ENCODE measurements at places on chromosomes 1 and 21.

DNA sequence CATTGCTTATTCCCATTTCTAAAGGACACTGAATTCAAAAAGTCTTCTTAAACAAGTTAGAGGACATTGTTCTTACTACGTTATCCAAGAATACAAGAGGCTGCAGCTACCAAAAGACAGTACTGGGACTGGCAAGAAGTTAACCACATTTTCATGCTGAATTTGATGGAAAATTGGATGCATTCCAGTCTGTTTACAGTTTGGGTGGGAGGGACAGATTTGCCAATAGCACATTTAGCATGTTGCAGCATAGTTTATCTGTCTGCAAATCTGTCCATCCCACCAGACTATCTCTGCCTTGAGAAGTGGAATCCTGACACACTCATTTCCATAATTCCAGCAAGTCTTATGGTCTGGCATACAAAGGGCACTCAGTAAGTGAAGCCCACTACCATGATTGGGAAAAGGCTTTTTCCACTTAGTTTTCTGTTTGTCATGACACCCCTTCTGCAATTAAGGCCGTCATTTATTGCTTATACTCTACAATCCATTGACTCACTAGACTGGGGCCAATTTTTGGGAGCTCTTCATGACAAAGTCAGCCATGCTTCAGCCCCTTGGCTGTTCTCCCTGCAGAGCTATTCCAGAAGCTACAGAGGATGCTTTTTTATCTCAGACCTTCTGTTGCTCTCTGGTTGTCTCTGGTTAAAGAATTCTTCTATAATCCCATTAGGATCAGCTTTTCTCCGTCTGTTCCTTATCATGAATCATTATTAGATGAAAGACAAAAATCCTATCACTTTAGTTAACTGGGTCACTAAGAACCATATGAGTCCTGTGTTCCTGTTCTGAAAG lies 355.8 kb upstream of the PTBP2 start:
- no peak for DNase-seq

DNA sequence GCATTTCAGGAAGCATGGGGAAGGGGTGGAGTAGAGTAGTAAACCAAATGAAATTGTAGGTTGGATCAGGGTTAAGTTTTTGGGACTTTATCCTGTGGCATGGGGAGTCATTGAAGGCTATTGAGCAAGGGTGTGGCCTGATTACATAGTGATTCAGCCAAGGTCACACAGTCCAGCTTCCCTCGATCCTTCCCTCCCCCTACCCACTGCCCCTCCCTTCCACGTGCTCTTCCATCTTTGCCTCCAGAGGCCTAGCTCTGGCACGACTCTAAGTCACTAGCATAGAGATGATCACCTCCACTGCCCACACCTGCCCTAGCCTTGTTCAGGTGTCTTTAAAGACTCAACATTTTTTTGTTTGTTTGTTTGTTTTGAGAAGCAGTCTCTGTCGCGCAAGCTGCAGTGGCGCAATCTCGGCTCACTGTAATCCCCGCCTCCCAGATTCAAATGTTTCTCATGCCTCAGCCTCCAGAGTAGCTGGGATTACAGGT lies 37.2 kb upstream of the SLC9A1 start:
- DNase-seq: no peak

GRCh38 chr21:34574601-34575529 lies 40.0 kb downstream of the RCAN1 start:
- no peak for DNase-seq

- no peak for DNase-seq
These were observed 119.6 kb downstream of the ADGRL2 start for GRCh38 chr1:81920245-81920740.

DNA sequence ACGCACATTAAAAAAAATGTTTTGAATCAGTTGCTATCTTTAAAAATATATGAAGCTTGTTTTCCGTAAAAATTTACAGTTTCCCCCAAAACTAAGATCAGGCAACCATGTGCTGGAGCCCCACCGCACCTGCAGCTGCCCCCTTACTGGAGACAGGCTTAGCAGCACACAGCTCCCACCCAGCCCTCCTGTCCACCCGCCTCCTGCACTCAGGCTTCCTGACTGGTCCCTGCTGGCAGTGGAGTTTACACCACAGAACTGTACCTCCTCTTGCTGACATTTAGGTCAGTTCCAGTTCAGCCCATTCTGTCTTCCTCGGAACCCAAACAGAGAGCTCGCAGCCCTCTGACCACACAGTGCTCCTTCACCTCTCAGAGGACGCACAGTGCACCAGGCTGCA lies 2.1 kb downstream of the GPR161 start:
- no peak for DNase-seq

- no peak for DNase-seq
These were observed 2.5 kb downstream of the ADCY10 start for GRCh38 chr1:167911413-167911812.

DNA sequence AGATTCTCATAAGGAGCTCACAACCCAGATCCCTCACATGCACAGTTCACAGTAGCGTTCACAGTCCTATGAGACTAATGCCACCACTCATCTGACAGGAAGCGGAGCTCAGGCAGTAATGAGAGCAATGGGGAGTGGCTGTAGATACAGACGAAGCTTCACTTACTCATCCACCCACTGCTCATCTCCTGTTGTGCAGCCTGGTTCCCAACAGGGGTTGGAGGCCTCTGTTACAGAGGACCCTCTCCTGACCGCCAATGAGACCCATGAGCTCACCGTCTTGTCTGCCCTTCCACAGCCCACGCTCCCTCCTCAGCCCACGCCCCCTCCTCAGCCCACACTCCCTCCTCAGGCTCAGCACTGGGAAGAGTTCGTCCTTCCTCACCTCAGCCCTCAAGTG lies 39.6 kb downstream of the RSPH1 start:
- DNase-seq: no peak

- no peak for DNase-seq
These were observed 120.3 kb downstream of the PPIAL4G start for GRCh38 chr1:148362626-148363438.

- DNase-seq: no peak
These were observed 34.2 kb downstream of the SERINC2 start for GRCh38 chr1:31447210-31447609.

GRCh38 chr21:36776981-36777617 lies 78.2 kb downstream of the SIM2 start:
- no peak for DNase-seq

- DNase-seq: no peak
These were observed 35.2 kb downstream of the SPEN start for GRCh38 chr1:15882665-15883064.

DNA sequence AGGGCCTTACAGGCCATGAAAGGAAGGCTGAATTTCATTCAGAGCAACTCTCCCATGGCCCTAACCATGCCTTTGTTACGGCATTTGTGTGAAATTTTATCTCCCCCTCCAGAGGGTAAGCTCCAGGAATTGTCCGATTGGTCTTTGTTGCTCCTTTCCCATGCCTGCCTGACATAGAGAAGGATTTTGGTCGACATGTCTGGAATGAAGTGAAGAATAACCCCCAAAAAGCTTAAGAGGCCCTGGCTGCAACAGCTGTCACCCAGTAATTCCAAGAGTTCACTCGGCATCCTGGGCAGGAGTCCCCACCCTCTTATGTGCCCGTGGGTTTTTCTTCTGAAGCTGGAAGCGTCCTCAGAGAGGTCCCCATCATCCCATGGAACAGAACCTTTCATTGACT lies 20.6 kb downstream of the CDA start:
- DNase-seq: no peak

- no peak for DNase-seq
These were observed 351.0 kb downstream of the PDE4B start for GRCh38 chr1:66143651-66144050.

DNA sequence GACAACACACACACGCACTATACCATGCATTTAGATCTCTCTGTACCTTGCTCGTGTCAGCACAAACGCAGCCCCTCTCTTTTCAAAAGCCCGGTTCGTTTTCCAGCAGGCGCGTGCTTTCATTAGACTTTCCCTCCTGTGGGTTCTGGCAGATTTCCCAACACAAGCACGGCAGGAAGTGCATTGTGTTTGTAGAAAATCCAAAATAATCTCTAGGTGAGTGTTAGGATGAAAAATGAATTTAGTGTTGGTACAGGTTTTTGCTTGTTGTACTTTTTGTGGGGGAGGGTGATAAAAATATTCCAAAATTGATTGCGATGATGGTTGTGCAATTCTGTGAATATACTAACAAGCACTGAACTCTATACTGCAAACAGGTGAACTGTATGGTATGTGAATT lies 54.1 kb upstream of the POFUT2 start:
- DNase-seq: no peak

GRCh38 chr21:17514124-17514845 lies 1.4 kb downstream of the CXADR start:
- no peak for DNase-seq

DNA sequence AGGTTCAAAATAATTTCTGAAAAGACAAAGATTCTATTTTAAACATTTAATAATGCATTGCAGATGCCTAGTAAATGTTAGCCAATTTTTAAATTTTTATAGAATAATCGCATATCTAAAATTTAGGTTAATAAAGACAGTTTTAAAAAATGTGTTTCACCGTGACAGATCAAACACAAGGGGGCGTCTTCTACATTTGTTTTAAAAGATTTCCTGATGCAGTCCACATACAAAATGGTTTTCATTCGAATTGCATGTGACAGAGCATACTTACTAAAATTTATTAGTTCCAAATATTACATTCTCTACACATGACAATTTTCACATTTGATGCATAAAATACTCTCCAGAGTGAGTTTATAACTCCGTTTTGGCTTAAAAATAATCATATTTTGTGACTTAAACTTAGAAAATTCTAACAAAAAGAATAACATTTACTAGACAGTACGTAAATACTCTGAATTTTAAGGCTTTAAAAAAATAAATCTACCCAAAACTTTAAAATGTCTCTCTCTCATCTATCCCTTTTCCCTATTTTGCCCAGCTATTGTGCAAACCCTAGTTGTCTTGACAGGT lies 75.5 kb downstream of the ADAMTS1 start:
- DNase-seq: no peak

- DNase-seq: no peak
These were observed 83.7 kb downstream of the DPYD start for GRCh38 chr1:97837161-97837560.

DNA sequence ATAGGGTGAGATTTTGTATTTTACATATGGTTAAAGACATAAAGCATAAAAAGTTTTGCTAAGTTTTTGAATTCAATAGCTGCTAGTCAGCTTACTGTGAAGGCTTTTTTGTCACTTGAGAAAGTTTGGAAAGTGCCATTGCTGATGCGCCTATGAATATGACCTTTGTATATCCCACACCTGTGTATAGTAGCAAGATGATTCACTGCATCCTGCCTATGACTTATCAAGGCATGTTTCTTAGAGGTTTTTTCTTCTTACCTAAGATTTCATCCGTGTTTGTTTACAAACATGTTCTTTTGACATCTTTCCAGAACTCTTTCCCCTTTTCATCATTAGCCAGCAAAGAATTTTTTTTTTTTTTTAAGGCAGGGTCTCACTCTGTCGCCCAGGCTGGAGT lies 51.5 kb downstream of the PRKAA2 start:
- DNase-seq: no peak

DNA sequence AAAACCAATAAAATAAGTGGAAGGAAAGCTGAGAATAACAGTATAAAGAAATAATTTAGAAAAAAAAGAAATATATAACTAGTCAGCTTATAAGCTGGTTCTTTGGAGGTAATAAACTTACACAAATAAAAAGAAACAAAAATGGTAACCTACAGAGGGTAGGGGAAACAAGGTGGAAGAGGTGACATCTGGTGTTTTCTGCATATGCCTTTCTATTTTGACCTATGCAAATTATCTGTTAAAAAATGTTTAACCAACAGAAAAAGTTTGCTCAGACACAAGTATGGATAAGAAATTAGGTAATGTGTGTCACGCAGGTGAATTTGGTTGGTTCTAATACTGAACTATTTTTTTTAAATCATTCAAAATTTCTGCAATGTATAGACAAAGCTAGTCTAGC lies 53.6 kb upstream of the DMRTA2 start:
- DNase-seq: no peak

- DNase-seq: no peak
These were observed 1.0 kb downstream of the IQGAP3 start for GRCh38 chr1:156571261-156571852.

DNA sequence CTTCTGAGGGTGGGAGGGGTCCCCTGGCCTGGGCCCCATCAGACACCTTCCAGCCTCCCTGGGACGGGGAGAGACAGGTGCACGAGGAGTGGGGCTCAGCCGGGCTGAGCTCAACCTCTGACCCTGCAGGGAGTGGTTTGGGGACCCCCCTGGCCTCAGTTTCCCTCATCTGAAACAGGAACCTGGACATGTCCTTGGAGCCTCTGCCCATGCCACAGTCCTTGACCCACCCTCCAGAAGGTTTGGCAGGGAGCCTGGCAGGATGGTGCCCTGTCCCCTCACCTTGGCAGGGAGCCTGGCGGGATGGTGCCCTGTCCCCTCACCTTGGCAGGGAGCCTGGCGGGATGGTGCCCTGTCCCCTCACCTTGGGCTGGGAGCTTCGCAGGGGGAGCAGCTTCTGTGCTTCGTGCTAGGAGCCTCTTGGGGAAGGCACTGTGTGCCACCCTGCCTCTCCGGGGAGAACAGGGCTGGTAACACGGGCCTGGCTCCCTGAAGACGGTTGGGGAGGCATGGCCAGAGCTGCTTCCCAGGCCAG lies 58.3 kb downstream of the SLX9 start:
- DNase-seq: no peak

GRCh38 chr21:42279341-42279871 lies 35.8 kb downstream of the TFF3 start:
- DNase-seq: no peak

- no peak for DNase-seq
These were observed 65.6 kb upstream of the KCTD3 start for GRCh38 chr1:215501496-215501895.

GRCh38 chr1:109497449-109498160 lies 3.7 kb downstream of the CYB561D1 start:
- no peak for DNase-seq

DNA sequence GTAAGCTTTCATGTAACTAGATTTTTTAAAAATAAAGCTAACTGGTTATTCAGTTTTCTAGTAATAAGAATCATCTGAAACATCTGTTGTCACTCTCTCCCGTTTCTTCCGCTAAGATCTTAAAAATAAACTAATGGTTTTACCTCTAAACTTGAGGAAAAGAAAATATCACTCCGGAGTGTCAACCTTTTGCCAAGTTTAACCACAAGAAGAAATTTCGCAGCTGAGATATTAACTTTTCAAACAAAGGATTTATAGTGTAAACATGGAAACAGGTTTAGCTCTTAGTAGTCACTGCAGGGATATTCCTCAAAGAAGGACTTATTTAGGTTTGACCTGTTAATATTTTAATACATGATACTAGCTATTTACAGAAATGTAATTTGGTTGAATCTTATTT lies 954.9 kb downstream of the ADGRL2 start:
- DNase-seq: no peak

- no peak for DNase-seq
These were observed 12.1 kb downstream of the RGS1 start for GRCh38 chr1:192587386-192588266.
